Hematopoietic multipotent progenitor cell treated with erythropoietin and hydrocortisone succinate and interleukin-3 and kit ligand, for 15 days (in vitro differentiated cells): ENCODE measurements at places on chromosomes 5 and 9.

DNA sequence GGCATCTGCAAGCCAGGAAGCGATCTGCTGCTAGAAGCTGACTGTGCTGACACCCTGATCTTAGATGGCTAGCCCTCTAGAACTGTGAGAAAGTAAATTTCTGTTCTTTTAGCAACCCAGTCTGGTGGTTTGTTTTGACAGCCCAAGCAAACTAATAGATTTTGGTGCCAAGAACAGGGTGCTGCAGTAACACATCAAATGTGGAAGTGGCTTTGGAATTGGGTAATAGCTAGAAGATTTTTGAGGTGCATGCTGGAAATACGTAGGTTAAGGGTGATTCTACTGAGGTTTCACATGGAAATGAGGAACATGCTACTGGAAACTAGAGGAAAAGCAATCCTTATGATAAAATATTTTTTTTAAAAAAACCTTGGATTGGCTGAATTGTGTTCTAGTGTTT is 153.5 kb upstream of the SH3GL2 start:
- DNase-seq: no peak

DNA sequence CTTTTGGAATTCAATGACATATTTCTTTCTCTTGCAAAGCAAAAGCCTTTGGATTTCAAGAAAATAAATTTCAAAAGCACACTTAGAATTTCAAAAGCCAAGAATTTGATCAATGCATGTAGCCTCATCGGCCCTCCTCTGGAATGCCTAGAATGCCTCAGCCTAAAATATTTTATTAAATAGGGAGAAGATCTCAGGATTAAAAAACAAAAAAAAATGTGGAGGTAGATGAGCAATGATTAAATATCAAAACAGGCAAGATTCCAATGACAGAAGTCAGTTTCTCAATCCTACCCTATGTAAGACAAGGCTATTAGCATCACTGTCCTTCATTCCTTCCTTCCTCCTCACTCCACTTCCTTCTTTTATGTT is 169.0 kb downstream of the CDH6 start:
- no peak for DNase-seq

GRCh38 chr9:28661853-28662252 is 1088.6 kb upstream of the C9orf72 start:
- no peak for DNase-seq

- no peak for DNase-seq
Observed at GRCh38 chr9:21255538-21256212, 15.9 kb upstream of the IFNA14 start.

GRCh38 chr5:118258223-118258622 is 730.1 kb downstream of the DTWD2 start:
- DNase-seq: no peak

- no peak for DNase-seq
Observed at GRCh38 chr5:133154274-133155075, 102.7 kb downstream of the HSPA4 start.

DNA sequence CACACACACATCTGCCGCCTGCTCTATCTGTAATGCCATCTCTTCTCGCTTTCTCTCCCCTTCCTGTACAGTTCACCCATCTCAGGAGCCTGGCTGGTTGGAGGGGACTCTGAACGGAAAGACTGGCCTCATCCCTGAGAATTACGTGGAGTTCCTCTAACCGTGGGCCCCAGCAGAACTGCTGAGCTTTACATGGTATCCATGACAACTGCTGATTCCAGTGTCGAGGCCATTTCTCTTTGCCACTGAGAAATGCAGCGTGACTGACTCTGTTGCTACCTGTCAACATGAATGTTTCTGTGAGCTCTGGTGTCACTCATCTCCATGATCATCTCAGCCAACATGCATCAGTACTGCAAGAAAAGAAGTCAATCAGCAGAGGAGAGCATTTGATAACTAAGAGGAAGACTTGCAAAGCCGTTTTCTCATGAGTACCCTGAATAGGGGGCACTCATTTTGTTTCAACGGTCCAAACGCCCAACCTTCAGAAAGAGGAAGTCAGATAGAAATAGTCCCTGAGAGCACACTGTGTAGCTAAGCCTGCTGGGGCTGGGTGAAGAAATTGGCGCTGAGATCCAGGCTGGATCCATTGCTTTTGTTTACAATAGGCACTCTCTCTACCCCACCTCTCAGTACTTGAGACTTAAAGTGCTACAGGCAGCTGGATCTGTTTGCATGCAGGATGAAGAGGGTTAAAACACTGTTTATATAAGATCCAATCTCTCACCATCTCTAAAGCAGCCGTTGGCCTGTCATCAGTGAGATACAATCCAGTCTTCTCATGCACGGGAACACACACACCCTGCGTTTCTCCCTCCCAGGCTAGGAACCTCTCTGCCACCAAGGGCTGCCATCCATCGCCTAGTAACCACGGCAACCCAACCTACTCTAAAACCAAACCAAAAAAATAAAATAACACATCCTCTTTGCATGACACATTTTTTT is 180.9 kb downstream of the NR3C1 start:
- DNase-seq: no peak

DNA sequence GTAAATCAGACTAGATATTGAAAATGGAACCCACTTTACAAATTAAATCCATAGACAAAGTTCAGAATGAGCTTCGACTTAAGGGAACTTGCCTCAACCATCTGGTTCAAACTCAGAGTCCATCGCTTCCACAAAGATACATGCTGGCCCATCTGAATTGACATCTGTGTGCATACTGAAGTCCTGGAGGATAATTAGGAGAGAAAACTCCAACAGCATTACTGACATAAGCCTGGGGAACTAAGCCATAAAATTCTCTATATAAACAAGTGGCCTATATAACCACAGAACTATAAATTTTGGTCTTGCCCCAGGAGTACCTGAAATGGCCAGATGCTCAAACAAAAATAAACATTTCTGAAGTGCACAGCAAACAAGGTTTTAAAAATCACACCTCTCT is 94.4 kb downstream of the IZUMO3 start:
- no peak for DNase-seq

DNA sequence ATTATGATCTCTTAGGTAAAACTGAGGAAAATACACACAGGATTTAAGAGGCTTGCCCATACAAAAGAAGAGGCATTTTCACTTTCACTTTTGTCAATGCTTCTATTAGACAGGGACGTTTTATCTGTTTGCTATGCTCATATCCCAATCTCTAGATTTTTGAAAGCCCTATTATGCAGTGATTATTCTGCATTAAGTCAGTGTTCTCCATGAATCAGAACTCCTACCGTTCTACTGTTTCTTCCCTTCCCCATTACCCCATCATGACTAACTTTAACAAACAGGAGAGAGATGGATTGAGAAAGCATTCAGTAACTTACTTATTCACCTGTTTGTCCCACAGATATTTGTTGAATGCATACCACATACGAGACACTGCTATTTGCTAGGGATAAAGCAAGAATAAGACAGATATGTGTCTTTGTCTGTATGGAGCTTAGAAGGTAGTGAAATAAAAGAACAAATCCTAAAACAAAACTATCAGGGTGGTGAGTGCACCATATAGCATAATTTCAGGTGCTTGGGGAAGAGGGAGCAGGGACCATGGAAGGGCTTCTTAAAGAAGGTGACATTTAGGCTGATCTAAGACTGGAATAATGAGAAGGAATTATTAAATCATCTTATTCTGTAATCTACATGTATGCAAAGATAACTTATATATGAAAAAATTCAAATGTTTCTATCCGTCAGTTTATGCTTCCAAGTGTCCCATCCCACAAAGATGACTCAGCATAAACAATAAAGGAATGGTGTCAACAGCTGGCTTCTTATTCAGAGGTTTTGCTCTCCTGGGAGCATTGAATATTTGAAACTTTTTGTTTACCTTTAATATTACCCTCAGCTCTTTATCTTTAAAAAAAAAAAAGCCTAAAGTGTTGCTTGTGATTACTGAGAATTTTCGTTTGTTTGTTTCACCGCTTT is 328.1 kb downstream of the HINT1 start:
- no peak for DNase-seq

DNA sequence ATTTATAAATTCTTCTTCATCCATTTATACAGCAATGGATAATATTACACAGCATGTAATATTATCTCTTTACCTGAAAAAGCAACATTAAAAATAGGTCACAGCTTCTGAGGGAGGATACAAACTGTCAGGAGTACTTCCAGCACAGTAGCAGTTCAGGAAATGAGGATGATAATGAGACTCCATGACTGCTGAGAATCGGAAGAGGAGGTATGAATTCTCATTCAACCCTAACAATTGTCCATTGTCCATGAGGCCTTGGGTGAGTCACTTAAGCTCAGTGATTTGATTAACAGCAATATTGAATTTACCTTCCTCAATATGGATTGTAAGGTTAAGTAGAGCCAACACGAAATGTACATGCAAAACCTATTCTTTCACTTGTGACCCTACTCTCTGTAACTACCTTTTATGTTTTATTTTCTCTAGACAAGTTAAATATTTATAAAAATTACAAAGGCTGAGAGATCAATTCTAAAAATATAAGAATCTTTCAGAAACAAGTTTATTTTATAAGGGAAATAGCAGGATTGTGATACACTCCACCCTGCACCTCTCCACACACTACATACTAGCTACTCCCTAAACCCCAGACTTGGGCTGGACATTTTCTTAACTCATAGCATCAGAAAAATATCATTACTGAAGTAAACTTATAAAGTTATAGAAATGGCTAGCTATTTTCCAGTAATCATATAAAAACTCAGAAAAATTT is 159.1 kb upstream of the ACOT12 start:
- DNase-seq: no peak

DNA sequence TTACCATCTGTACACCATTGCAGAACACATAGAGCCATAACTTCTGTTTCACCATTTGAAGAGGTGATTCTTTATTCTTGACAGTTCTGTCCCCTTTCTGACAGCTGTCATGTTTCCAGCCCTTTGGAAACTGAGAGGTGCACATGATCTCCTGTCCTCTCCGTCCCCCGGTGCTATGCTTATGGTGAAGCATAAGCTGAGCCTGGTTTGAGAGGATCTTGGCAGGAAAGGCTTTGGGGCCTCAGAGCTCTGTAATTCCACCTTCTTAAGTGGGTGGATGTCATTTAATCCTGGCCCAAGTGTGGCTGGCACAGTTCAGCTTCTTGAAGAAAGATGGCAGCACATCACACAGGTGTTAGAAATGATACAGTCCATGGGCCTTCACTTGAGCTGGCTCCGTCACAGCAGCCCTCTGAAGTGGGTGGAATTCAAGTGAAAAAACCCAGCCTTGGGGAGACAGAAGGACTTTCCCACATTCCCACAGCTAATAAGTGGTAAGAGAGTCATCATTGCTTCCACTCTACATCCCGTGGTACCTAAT is 30.7 kb upstream of the GRPEL2 start:
- no peak for DNase-seq

- no peak for DNase-seq
Observed at GRCh38 chr5:150630461-150631325, 9.8 kb upstream of the SYNPO start.

DNA sequence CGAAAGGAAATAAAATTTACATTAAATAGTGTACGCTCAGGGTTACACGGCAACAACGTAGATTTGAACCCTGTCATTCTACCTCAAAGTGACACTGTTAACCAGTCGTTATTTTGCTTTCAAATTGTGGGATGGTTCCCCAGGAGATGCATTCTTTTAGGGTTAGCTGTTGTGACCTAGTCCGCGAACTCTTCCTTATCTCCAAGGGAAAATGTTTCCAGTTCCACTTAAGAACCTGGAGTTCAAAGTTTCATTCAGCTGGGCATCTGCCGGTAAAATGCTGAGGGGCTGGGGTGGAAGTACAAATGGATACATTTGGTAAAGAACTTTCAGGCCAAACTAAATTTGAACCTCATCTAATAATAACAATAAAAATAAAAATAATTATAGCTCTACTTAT is 264.6 kb downstream of the NR3C1 start:
- no peak for DNase-seq

GRCh38 chr5:2149195-2149539 is 266.4 kb upstream of the IRX4 start:
- DNase-seq: no peak

- DNase-seq: no peak
Observed at GRCh38 chr5:56817263-56818014, 2.1 kb downstream of the MAP3K1 start.

GRCh38 chr5:180159756-180160155 is 49.3 kb downstream of the RASGEF1C start:
- DNase-seq: no peak

- DNase-seq: no peak
Observed at GRCh38 chr5:138488481-138488945, 23.2 kb downstream of the EGR1 start.

DNA sequence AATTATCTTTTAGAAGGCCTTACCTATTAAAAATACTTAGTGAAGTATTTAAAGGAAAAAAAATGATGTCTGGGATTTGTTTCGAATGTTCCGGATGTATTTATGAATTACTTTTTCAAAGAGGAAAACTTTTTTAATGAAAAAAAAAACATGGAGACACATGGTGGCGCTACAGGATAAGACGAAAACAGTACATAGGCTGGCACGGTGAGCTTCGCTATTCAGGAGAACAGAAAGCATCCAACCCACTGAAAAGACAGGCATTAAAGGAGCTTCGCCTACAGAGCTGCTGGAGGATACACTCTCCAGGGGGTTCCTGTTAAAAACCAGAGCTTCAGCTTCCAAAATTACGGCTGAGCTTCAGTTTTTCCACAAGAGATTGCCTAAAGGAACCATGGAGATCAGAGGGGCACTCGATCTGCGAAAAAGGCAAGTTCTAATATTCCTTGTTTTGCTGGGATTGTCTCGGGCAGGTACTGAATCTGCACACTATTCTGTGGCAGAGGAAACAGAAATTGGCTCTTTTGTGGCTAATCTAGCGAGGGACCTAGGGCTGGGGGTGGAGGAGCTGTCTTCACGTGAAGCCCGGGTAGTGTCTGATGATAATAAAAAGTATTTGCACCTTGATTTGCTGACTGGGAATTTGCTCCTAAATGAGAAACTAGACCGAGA is at the start of gene PCDHB14:
Gene PCDHB14, plus strand, starts transcription at position 232 of the 672 bp plus-strand sequence. Its CDS starts 163 bp downstream, at position 395.
- DNase-seq: no peak

- DNase-seq: no peak
Observed at GRCh38 chr5:135393229-135393628, 5.8 kb downstream of the MACROH2A1 start.

GRCh38 chr5:106172681-106173532 is 1497.8 kb downstream of the EFNA5 start:
- DNase-seq: no peak

- DNase-seq: peak; percentile 48
Observed at GRCh38 chr5:36696059-36696673, 89.8 kb downstream of the SLC1A3 start.

GRCh38 chr5:112772124-112772523 is 34.4 kb downstream of the APC start:
- DNase-seq: no peak

GRCh38 chr5:10339058-10339811 is 14.3 kb upstream of the MARCHF6 start:
- DNase-seq: no peak

- no peak for DNase-seq
Observed at GRCh38 chr9:119086590-119086989, 282.6 kb downstream of the BRINP1 start.

- no peak for DNase-seq
Observed at GRCh38 chr9:130852801-130853200, 17.7 kb downstream of the ABL1 start.

DNA sequence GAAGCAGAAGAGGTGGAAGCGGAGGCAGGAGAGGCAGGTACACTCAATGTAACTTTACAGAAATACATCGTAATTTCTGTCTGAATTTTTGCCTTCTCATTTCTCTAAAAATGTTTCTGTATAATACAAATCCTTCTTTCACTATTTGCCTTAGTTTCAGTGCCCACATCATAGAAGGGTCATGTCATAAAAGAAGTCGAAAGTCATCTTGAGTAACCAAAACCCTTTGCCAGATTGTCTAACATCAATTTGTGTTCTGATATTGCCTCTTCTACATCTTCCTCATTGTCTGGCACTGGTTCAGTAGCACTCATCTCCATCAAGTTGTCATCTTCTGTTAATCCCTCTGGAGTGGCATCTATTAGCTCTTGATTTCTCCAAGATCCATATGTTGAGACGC is 6.2 kb upstream of the CYFIP2 start:
- no peak for DNase-seq
